ENCODE measurements at places on chromosomes 1 and 21. TPM values are rescaled to one million over a fixed set of nuclear protein-coding genes. Genes with fewer than 3 reads are reported as not detected.

The STUM gene
- not detected for total RNA-seq

The BMP8B gene
- 5.9 TPM for total RNA-seq

The BROX gene
- total RNA-seq, result 20.0 TPM

The PADI3 gene
- total RNA-seq, result 0.86 TPM

The PRR9 gene
- total RNA-seq, result 0.10 TPM

The CENPS gene
- 27.4 TPM for total RNA-seq

The UBE4B gene
- total RNA-seq, result 13.6 TPM

The APCS gene
- total RNA-seq, result 0.08 TPM

The RIMS3 gene
- 1.3 TPM for total RNA-seq

The TMPRSS3 gene
- 0.09 TPM for total RNA-seq

The RGS8 gene
- total RNA-seq, result not detected

The VASH2 gene
- 3.1 TPM for total RNA-seq

The FAM3B gene
- not detected for total RNA-seq

The LIN28A gene
- total RNA-seq, result not detected

The TCP10L gene
- 0.75 TPM for total RNA-seq

The ADAM30 gene
- total RNA-seq, result not detected

The TMEM79 gene
- 7.7 TPM for total RNA-seq

The C1orf87 gene
- not detected for total RNA-seq

The RPTN gene
- total RNA-seq, result not detected

The STPG1 gene
- 6.2 TPM for total RNA-seq

The NTMT2 gene
- not detected for total RNA-seq

The PROK1 gene
- total RNA-seq, result not detected

The CD1C gene
- not detected for total RNA-seq

The ROR1 gene
- total RNA-seq, result 10.5 TPM

The CR1 gene
- total RNA-seq, result not detected

The HRNR gene
- not detected for total RNA-seq

The NPL gene
- 1.2 TPM for total RNA-seq

The VANGL2 gene
- 0.74 TPM for total RNA-seq

The S100A5 gene
- total RNA-seq, result 1.9 TPM

The CYP4Z1 gene
- not detected for total RNA-seq

The IGSF3 gene
- total RNA-seq, result 18.6 TPM

The GJA5 gene
- not detected for total RNA-seq

The KCNQ4 gene
- total RNA-seq, result 0.30 TPM

The CLCN6 gene
- total RNA-seq, result 3.7 TPM

The SPRR2B gene
- total RNA-seq, result not detected

Measured in A549 treated with dexamethasone at 1 μM for 4 hours (cell line).